A673 (cell line): ENCODE measurements at places on chromosomes 7 and 10.

GRCh38 chr7:74052628-74053027, 24.7 kb downstream of the ELN start:
- no peak for DNase-seq

DNA sequence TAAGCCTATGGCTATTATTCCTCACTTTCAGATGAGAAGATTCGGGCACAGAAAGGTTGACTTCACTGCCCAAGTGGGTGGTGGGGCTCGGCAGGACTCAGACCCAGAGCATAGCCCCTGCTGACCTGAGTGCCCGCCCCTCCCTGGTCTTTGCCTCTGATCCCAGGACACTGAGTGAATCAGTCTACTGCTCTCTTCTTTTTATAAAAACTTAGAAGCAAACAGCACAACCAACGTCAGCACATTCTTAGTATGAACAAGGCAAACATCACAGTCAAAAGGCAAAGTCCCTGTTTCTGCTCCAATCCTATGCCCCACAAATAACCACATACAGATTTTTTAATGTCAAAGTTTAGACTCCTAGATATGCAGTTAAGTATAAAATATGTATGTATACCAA, 237.8 kb downstream of the ZMYND11 start:
- no peak for DNase-seq

GRCh38 chr10:30870896-30871295, 160.8 kb downstream of the ZNF438 start:
- DNase-seq, result no peak

DNA sequence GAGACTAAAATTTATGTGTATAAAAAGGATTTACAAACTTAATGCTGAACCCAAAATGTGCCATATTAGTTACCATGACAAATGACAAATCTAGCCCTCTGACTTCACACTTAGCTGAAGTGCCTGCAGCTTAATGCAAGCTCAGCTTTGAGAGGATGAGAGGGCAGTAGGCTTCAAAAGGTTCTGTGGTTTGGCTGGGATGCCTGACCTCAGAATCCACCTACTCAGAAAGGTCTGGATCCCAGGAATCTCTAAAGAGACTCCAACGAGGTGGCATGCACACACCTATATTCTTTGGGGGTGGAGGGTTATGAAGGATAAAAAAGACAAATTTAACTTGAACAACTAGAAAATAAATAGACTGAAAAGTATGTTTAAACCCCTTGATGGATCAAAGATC, 213.4 kb downstream of the TAX1BP1 start:
- DNase-seq, result no peak

DNA sequence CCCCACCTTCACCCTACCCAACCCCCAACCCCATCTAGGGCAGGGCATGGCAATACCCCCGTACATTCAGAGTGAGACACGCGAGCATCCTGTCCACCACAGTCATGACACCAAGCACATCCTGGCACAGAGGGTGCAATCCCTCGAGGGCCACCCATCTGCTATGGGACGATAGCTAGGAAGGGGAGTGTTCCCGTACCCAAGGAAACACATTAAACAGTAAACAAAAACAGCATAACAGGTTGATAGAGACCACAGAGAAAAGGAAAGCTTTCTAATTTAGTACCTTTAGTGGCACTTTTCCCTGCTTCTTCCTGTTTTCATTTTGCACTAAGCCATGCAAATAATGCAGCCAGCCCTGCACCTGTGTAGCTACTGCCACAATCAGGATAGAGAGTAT, 2.3 kb upstream of the SMKR1 start:
- DNase-seq, result no peak

- no peak for DNase-seq
Observed at GRCh38 chr7:42231043-42231787, 5.8 kb downstream of the GLI3 start.

DNA sequence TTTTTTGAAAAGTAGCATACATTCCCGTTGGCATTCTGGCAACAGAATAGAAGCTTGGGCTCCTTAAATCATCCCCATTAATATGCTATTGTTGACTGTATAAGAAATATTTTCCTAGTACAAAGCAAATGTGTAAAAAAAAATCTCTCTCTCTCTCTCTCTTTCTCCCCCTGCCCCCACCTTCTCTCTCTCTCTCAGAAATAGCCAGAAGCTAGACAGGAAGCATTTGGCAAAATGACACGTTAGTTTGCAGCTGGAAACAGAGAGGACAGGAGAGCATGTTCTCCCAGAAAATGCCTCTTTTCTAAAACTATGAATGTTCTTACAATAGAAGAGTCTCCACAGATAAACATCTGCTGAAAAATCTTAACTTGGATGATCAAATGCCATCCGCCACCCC, 59.6 kb upstream of the AKR1E2 start:
- DNase-seq, result no peak

DNA sequence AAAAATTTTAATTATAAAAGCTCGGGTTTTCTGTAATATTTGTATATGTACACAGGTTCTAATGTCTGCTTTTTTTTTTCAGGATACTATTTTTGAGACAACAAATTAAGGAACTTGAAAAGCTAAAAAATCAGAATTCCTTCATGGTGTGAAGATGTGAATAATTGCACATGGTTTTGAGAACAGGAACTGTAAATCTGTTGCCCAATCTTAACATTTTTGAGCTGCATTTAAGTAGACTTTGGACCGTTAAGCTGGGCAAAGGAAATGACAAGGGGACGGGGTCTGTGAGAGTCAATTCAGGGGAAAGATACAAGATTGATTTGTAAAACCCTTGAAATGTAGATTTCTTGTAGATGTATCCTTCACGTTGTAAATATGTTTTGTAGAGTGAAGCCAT, 57.9 kb upstream of the BAMBI start:
- no peak for DNase-seq

DNA sequence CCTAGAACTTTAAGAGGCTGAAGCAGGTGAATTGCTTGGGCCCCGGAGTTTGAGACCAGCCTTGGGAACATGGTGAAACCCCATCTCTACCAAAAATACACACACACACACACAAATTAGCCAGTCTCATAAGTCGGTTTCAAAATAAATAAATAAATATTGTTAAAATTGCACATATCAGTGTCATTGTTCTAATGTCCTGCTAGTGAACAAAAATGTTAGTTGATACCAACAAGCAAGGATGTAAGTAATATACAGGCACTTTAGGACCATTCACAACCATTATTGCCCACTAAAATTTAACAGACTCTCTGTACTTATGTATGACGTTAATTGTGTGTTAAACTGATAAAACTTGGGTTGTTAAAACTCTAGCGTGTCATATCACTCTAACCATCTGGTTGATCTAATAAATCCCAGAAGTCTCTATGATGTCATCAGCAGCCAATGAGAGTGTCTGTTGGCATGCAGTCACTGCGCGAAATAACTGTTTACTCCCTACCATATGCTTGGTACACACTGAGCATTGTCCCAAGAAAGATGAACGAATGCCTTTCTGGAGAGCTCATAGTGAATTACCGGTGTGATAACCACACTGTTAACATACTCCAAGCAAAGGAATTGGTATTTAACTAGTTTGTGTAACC, 30.4 kb upstream of the OTUD1 start:
- no peak for DNase-seq
